ENCODE measurements at places on chromosomes 13 and 19.

DNA sequence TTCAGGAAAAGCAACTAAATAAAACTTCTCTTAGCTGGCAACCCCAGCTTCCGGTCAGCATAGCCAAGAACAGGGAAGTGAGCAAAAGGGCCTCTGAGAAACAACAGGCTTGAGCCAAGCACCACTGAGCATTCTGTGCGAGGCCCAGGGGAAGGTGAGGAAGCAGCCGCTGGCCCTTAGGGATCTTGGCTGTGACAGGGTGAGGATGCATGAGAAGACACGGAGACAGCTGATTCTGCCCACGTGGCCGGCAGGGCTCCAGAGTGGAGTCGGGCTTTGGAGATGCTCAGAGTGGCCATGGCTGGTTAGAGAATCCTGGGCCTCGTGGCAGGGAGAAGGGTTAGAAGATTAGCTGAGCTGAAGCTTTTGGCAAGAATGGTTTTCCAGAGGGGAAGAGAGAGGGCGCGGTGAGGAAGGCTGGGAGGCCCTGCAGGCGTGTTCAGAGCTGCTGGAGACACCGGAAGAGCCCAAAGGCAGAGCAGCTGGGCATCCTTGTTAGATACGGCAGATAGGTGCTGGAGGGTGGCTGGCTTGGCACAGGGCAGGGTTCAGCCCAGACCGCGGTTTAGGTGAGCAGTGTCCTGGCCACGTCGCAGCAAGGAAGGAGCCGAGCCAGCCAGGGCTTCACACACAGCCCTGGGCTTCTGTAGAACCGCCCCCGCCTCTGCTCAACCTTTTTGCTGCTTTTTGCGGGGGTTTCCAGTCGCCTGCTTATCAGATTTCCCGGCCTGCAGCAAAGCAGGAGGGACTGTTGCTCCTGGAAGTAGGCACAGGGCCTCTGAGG is 17.3 kb downstream of the UPF1 start:
- DNase-seq: peak; percentile 37

DNA sequence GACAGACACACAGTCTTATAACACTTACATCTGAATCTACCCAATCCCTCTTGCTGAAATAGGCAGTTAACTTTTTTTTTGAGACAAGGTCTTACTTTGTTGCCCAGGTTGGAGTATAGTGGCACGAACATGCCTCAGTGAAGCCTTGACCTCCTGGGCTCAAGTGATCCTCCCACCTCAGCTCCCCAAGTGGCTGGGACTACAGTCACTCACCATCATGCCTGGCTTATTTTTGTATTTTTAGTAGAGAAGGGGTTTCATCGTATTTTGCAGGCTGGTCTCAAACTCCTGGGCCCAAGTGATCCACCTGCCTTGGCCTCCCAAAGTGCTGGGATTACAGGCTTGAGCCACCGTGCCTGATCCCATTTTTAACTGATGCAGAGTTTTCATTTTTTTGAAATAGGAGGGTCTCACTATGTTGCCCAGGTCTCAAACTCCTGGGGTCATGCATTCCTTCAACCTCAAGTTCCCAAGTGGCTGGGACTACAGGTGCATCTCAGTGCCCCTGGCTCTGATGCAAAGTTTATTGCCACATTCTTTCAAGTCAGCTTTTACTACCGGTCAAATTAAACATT is 7.6 kb downstream of the ELF1 start:
- no peak for DNase-seq

DNA sequence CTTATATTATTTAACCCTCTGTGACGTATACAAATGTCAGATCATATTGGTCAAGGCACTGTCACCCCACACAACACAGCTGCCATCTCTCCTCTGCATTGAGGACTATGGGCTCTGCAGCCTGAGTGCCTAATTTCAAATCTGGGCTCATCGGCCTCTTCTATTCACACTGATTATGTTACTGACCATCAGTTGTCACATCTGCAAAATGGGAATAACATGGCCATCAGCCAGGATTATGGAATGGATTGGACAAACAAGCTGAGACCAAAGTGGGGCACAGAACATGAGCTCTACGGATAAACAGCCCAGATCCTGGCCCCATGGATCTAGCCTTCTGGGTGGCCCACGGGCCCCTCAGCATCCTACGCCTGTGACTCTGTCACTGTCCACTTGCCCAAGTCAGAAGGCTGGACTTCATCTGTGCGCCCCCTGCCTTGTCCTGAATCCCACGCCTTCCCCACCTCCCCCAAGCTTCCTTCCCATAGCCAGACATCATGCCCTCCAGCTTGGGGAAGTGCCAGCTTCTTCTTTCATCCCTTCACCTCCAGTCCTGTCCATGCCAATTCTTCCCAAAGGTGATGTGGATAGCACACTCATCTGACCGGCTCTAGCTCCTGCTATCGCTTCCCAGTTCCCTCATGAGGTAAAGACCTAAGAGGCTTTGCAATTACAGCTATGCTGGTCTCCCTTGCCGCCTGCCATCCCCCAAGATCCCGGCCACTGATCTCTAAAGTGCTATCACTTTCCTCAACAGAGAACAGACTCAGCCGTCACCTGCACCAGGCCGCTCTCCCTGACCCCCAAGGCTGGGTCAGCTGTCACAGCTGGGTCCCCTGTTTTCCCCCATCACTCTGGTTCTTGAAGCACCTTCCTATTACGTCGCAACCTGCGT is 872 bp downstream of the FARSA start:
- DNase-seq: no peak

- no peak for DNase-seq
These were observed 65.2 kb downstream of the TEX26 start for GRCh38 chr13:30997697-30998096.

GRCh38 chr19:47228168-47228936 is 2.6 kb downstream of the BBC3 start:
- DNase-seq: peak; percentile 5

- DNase-seq: no peak
These were observed 76.6 kb downstream of the ZNF208 start for GRCh38 chr19:21934131-21934530.

GRCh38 chr13:111270765-111271698 is 49.4 kb upstream of the TEX29 start:
- no peak for DNase-seq

DNA sequence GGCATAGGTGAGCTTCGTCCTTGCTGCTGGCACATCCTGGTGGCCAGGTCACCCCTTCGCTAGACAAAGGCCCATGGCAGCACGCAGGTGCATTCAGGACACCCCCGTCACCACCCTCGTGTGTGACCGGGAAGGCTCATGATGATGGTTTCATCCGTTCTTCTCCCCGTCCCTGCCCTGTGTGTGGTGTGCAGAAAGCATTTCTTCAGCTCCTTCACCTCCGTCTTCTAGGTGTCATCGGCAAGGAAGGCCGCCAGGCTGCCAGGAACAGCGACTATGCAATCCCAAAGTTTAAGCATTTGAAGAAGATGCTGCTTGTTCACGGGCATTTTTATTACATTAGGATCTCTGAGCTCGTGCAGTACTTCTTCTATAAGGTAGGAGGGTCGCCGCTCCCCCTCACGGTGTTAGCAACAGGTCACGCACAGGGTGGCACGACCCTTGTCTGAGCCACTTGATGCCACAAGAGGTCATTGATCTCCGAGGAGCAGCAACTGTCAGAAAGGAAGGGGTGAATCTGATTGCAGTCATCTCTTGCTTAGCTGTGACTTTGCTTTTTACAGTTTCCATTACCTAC is 111.0 kb upstream of the MCF2L start:
- no peak for DNase-seq

- no peak for DNase-seq
These were observed 980 bp downstream of the BCKDHA start for GRCh38 chr19:41398598-41398997.

DNA sequence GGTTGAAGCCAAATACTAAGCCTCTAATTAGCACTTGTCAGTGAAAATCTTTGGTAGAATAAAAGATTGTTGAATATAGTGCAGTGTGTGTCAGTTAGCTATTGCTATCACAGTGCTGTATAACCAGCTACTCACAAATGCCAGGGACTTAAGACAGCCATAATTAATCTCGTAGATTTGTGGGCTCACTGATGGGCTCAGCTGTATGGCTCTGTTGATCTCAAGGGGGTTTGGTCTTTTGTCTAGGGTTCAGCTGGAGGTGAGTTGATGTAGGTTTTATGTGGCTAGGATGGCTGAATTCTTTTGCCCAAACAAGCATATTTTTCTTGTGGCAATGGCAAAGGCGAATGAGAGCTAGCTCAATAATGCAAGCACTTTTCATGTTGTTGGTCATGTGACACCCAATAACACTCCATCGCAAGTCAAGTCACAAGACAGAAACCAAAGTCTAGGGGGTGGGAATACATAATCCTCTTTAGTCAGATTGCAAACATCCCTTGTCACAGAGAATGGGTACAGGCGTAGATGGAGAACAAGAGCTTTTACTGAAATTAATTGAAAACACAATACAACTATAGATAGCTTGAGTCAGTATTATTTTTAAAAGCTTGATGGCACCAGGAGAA is 121.7 kb upstream of the EDNRB start:
- no peak for DNase-seq

GRCh38 chr13:50910485-50910805 is 854 bp downstream of the RNASEH2B start:
- DNase-seq: no peak

- no peak for DNase-seq
These were observed 683.5 kb downstream of the LIG4 start for GRCh38 chr13:107531816-107532215.

- DNase-seq: no peak
These were observed 75.2 kb upstream of the UBAC2 start for GRCh38 chr13:99125326-99125915.

- peak; percentile 76 for DNase-seq
These were observed 5.0 kb upstream of the KMT2B start for GRCh38 chr19:35712567-35713505.

DNA sequence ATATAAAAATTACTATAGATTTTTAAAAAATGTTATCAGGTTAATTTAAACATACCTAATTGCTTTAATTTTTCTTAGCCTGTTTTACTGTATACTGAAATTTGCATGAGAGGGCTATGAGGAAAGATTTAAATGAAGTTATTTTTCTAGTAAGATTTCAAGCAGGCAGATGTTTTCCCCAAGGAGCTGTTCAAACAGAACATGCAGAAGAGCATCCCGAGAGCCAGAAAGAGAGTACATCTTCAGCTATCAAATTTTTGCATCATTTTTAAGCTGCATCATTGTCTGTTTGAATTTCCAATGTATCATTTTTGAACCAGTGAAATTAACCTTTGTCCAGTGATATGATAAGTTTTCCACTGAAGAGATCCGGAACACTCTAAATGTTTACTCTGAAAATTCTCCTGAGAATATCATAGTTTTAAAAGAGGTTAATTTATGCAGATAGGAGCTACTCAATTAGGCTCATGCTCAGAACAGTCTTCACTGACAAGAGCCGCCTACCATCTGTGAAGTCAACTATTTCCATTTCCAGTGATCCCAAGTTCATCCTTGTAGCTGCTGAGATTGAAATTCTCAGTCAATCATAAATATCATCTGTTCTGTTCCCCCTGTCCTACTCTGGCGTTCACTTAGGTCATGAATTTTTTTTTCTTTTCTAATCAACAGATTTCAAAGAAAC is 467.7 kb upstream of the NBEA start:
- no peak for DNase-seq

DNA sequence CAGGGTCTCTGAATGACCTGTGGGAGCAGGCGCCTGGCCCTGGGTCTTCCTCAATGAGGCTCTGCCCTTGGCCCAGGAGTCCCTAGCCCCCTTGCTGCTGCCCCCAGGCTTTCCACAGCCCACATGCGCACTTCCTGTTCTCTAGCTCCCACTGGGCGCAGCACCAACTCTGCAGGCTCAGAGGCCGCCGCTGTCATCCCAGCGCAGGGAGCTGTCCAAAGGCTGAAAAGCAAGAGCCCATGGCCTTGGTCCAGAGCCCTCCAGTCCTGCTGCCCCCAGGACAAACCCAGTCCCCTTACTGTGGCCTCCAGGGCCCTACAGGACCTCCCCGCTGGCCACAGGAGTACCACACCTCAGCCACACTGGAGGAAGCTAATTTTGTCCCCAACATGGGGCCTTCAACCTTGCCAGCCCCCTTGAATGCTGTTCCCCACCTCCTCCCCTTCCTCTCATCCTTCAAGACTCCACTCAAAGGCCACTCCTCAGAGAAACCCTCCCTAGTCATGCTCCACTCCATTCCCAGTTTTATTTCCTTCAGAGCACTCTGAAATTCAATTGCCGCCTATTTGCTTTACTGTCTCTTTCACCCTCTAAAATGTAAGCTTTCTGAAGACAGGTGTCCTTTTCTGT is 8.0 kb upstream of the POU2F2 start:
- DNase-seq: no peak

DNA sequence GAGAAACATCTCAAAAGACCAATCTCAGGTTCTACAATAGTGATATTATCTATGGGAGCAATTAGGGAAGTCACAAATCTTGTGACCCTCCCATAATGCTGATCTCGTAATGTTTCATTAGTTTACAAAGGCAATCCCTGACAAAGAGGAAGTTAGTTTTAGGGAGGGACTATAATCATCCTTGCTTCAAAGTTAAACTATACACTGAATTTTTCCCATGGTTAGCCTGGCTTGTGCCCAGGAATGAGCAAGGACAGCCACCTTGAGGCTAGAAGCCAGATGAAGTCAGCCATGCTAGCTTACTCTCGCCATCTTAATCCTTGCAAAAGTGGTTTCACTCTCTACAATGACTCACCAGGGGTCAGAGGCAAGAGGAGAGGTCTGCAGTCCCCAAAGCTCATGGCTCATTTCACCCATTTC is 5.4 kb downstream of the CEACAM3 start:
- DNase-seq: no peak
